ENCODE measurements at places on chromosomes 4 and X.
A peak's percentile ranks its signal among the peaks of the same experiment; 100 is the strongest.

GRCh38 chr4:15784959-15785634 is 7.0 kb downstream of the CD38 start:
- DNase-seq: no peak

DNA sequence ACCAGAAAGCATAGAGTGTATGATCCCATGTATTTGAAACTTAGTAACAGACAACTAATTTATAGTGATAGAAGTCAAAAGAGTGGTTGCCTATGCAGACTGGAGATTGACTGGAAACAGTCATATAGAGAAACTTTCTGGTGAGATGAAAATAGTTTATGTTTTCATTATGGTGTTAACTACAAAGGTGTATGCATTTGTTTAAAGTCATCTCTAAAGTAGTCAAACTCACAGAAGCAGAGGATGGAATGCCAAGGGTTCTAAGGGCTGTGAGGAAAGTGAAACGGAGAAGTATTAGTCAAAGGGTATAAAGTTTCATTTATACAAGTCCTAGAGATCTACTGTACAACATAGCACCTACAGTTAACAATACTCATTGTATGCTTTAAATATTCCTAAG is 45.8 kb downstream of the ENOX2 start:
- no peak for DNase-seq

DNA sequence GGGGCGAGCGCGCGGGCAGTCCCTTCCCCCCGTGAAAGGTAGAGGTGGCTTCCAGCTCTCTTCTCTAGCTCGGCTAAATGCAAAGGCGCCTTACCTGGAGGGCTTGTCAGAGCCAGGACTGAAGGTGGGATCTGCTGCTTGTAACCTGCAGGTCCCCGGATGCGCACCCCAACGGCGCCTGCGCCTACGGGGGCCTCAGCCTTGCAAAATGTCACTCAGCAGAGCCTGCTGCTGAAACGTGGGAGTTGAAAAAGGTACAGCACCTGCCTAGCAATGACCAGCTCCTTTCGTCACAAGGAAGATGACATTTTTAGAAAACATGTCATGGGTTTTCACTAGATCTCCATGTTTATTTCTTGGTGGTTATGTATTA is 583 bp downstream of the ABHD18 start:
- DNase-seq: peak; percentile 93

DNA sequence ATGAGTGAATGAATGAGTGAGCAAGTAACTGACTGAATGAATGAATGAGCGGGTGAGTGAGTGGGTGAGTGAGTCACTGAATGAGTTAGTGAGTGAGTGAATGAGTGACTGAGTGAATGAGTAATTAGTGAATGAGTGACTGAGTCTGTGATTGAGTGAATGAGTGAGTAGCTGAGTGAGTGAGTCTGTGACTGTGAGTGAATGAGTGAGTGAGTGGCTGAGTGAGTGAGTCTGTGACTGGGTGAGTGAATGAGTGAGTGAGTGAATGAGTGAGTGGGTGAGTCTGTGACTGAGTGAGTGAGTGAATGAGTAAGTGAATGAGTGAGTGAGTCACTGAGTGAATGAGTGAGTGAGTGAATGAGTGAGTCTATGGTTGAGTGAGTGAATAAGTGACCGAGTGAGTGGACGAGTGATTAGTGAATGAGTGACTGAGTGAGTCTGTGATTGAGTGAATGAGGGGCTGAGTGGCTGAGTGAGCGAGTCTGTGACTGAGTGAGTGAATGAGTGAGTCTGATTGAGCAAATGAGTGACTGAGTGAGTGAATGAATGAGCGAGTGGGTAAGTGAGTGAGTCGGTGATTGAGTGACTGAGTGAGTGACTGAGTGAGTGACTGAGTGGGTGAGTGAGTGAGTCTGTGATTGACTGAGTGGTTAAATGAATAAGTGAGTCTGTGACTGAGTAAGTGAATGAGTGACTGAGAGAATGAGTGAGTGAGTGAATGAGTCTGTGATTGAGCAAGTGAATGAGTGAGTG is 223.0 kb upstream of the PSAPL1 start:
- peak; percentile 7 for DNase-seq

- no peak for DNase-seq
Observed at GRCh38 chr4:174613979-174614378, 91.7 kb upstream of the HPGD start.

GRCh38 chr4:180850318-180850940 is 1392.8 kb upstream of the TENM3 start:
- no peak for DNase-seq

GRCh38 chr4:98026362-98026761 is 116.9 kb downstream of the STPG2 start:
- DNase-seq: no peak

GRCh38 chrX:126509923-126510322 is 42.7 kb downstream of the DCAF12L1 start:
- no peak for DNase-seq

- peak; percentile 71 for DNase-seq
Observed at GRCh38 chrX:16436348-16437188, 213.4 kb upstream of the S100G start.

DNA sequence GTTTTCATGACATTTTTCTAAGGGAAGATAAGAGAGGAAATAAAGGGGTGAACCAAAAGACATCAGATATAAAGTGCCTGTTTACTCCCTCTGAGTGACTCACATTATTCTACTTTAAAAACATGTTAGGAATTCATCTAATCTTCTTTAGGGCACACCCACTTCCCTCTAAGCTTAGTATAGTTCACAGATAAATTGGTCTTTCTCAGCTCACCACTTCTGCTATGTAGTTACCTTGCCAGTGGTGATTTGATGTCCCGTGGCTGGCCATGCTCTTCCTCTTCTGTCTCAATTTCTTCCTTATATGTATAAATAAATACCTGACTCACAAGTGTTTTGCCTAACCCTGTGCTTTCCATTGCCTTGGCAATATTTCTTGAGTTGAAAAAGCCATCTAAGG is 96.8 kb downstream of the PDLIM5 start:
- no peak for DNase-seq

DNA sequence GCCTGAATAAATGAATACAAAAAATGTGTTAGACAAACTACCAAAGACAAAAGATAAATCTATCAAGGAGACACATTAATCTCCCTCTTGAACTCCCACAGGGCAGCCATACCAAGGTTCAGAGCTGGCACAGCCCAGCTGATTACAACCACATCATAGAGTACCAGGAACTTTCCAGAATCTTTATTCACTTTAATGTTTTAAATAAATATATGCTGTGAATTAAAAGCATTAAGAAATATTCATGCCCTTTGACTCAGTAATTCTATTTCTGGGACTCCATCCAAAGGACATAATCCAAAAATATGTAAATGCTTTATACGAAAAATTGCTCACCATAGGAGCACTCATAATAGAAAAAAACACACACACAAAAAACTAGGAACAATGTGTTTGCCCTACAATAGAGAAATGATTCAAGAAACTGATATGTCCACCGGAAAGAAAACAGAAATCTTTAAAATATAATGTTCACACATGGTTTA is 126.0 kb downstream of the LDB2 start:
- no peak for DNase-seq

- DNase-seq: no peak
Observed at GRCh38 chrX:36422368-36422767, 502.8 kb downstream of the CFAP47 start.

- DNase-seq: no peak
Observed at GRCh38 chr4:26267087-26267486, 53.7 kb upstream of the RBPJ start.

DNA sequence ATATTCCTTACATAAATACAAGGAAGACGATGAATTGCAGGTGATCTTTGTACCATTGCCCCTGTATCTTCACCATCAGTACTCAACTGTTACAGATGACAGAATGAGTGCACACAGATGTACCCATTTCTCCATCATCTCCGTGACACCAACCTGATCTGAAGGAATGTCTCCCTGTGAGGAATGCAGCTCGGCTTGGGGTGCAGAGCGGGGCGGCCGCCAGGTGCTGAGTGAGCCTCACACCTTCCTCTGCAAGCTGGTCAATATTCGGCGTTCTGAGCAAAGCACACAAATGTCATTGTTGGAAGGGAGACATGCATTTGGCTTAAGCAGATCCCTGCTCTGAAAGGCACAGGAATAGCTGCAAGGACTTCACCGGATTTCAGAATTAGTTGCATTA is 7.4 kb downstream of the ARSD start:
- no peak for DNase-seq

DNA sequence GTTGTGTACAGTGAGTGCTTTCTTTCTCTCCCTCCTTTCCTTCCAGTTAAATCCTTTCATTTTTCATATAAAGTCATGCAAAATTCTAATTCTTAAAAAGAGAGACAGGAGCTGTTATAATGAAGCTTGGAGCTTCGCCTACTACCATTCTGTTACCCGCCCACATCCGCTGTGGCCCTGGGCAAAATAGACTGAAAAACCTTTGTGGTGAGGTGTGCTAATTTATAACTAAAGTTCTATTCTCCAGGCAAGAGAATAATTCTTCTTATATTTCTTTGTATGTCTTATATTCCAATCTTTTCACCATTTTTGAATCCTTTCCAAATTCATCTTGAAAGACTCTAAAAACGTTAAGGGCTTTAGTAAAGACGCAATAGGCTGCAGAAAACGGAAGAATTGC is 7.0 kb downstream of the QRFPR start:
- DNase-seq: no peak

GRCh38 chrX:56462389-56462788 is 101.0 kb upstream of the UBQLN2 start:
- DNase-seq: no peak

DNA sequence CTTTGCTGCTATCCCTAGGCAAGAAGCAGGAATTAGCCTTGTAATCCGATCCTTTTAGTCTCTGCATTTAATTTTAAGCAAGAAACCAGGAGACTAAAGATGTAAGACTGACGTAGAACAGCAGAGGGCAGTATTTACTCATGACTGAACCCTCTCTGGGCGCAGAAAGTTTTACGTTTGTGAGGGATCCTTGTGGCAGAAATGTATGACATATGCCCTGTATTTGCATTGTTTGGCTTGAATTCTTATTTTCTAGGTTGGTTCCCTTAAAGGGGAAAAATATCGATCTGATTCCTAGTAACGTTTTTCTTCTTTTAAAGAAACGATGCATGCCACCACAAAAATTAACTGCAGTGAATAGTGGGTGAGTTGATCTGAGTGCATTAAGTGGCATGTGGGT is 1.3 kb upstream of the FAT4 start:
- no peak for DNase-seq

DNA sequence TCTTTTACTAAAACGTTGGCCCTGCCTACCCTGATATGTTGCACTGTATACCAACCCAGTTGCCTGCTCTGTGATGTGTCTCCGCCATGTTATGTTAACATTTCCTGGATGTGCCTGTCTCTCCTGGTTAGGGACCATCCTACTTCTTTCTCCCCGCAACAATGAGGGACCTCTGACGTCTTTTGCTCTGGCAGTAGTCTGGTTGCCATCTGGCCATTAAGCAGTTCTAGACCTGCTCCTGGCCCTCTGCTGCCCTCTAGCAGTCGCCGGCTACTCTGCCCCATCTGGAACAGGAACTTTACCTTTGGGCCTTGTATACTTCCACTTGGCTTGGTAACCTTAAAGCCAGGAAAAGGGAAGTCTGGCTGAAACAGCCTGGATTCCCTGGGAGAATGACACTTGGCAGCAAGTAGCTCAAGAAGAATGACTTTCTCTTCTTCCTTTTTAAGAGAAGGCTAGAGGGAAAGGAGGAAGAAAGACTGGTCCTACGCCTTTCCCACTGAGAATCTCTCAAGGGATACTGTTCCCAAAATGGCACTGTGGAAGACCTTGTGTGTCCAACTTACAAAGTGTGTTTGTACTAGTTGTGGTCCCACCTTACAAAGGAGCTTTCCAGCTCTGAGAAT is 63.5 kb downstream of the GPC3 start:
- DNase-seq: no peak

DNA sequence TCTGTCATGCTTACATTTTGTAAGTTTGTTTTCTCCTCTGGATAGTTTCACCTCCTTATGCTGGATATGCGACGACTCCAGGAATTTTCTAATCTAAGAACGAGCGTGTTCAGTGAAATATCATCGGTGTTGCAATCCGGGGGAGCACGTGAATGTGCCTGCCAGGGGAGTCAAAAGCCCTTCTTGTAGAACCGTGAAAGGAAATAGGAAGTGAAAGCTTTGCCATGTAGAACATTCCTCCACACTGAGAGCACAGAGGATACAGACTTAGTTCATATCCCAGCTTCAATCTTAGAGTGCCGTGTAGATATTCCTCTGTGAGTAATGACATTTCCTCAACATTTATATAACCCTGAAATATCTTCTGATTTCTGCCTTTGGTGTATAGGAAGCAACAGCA is 121.2 kb downstream of the VEGFC start:
- no peak for DNase-seq

DNA sequence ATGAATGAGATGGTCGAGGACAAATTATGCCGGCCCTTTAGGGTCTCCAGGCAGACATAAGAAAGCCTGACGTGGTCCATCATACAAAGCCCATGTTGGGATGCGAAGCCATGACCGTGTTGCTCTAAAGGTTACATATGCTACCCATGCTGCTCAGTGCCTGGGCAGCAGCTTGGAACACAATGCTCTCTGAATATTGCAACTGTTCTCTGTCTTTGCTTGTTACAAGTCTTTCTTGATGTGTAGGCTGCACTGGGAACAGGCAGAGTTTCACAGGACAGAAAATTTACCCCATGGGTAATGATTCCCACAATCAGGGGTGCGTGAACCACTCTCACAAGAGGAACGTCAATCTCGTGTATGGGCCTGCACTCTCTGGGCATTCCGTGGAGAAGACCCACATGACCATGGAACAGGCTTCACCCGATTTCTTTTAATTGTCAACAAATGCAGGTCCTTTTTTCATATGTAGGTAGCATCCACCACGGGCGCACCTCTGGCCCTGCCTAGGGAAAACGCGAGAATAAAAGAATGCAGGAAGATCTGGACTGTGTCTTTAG is 66.3 kb downstream of the NBDY start:
- DNase-seq: no peak

- no peak for DNase-seq
Observed at GRCh38 chrX:22163326-22163725, 109.4 kb upstream of the CBLL2 start.

DNA sequence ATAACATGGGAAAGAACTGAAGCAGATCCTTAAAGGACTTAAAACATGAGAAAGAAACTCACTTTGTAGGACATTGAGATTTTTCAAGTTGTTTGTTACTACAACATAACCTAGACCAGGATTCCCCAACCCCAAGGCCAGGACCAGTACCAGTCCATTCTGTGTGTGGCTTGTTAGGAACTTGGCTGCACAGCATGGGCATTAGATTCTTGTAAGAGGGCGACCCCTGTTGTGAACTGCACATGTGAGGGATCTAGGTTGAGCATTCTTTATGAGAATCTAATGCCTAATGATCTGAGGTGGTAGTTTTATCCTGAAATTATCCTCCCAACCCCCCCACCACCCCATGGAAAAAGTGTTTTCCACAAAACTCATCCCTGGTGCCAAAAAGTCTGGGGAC is 566.1 kb downstream of the KCTD8 start:
- no peak for DNase-seq

GRCh38 chr4:140070366-140070765 is 83.6 kb downstream of the MAML3 start:
- no peak for DNase-seq
